ENCODE measurements at places on chromosomes 13 and 19.

DNA sequence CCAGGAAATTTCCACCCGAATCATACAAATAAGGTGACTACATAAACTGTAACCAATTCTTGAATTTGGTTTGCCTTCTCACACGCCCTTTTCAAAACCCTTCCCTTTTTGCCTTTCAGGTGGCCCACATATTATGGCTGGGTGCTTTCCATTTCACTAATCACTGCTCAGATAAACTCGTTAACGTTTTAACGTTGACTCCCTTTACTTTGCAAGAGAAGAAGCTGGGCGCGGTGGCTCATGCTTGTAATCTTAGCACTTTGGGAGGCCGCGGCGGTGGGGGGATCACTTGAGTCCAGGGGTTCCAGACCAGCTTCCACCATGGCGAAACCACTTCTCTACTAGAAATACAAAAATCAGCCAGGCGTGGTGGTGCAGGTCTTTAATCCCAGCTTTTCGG, 19.8 kb upstream of the ZNF91 start:
- no peak for DNase-seq

DNA sequence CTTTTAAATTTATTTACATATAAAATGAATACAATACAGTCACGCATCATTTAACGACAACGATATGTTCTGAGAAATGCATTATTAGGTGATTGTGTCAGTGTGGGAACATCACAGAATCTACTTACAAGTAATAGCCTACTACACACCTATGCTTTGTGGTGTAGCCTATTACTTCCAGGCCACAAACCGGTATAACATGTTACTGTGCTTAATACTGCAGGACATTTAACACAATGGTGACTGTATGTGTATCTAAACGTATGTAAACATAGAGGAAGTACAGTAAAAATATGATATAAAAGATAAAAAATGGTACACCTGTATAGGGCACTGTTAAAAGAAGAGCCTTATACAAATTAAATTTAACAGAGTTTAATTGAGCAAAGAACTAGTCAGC, 62.4 kb upstream of the KLHL1 start:
- no peak for DNase-seq

DNA sequence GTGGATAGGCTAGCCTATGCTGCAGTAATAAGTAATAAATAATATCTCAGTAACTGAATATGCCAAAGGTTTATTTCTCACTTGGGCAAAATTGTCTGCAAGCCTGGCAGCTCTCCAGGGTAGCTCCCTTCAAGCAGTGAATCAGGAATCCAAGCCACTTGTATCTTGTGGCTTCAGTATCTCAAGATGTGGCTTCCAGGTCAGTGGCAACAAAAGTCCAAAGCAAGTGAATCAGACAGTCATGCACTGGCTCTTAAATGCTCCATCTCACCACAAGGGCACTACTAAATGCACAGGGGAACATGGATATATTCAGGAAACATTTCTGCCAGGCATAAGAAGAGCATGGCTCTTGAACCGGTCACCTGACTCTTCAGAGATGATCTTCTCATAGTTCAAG, 126.3 kb downstream of the KCTD12 start:
- DNase-seq: no peak

DNA sequence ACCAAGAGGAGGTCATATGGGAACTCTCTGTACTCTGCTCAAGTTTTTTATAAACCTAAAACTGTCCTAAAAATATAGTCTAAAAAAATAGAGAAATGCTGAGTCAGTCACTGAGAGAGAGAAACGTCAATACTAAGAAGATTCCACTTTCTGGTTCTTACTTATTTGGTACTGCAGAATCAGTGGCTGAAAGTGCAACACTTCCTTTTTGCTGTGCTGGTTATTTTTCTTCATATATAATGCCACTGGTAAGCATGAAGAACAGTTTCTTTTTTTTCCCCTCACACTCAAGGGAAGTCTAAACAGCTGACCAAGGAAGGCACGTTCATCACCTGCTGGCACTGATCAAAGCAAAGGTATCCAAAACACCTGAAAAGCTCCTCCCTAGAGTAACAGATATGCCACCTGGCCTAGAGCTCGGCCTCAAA, 44.3 kb upstream of the N4BP2L1 start:
- DNase-seq: no peak

- no peak for DNase-seq
These were observed 2.7 kb downstream of the SYDE1 start for GRCh38 chr19:15109768-15110417.

GRCh38 chr19:48351341-48351752, 12.4 kb downstream of the TMEM143 start:
- no peak for DNase-seq

DNA sequence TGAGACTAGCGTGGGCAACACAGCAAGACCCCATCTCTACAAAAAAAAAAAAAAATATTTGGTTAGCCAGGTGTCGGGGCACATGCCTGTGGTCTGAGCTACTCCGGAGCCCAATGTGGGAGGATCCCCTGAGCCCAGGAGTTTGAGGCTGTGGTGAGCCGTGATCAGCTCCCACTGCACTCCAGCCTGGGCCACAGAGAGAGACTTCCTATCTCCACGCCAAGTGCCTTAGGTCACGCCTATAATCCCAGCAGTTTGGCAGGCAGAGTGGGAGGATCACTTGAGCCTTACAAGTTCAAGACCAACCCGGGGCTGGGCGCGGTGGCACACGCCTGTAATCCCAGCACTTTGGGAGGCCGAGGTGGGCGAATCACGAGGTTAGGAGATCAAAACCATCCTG, 8.7 kb upstream of the ADAT3 start:
- DNase-seq: no peak

- no peak for DNase-seq
These were observed 98.0 kb upstream of the SLC10A2 start for GRCh38 chr13:103164251-103164650.

- DNase-seq: no peak
These were observed at the start of gene ZNF667 for GRCh38 chr19:56476651-56477428. Gene ZNF667 (minus strand): TSS chr19:56477345. CDS start chr19:56462370, 14,975 bp downstream.

DNA sequence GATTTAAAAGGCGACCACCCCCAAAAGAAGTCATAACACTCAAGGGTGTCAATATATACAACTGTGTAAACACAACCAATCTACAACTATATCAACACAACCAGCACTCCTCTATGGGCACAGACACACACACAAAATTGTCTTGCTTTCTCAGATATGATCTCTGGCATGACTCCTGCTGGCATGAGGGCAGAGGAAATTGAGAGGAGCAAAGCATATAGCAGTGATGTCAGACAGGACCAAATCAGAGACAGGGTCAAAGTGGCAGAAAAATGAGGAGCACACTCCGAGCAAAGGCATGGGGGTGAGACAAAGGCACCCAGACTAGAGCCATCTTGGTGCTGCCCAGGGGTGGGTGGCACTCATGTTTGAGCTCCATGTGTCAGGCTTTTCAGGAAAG, 9.6 kb downstream of the IRGQ start:
- DNase-seq: no peak

DNA sequence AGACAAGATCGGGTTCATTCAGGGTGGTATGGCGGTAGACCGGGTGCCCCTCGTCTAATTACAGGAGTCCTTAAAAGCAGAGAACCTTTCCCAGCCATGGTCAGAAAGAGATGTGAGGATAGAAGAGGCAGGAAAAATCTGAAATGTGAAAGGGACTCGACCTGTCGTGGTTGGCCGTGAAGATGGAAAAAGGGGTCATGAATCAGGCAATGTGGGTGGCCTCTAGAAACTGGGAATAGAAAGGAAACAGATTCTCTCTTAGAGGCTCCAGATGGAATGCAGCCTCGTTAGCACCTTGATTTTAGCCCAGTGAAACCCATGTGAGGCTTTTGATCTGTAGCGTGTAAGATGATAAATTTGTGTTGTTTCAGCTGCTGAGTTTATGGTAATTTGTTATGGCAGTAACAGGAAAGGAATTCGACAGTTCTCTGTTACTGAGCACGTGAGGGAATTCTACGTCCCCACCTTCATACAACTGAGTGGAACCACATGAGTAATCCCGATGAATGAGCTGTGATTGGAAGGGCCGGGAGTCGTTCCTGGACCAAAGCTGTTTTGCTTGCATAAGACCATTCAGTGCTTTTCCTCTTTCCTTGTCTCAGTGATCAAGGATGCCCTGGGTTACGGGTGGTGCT, 11.0 kb upstream of the CA11 start:
- peak; percentile 68 for DNase-seq

DNA sequence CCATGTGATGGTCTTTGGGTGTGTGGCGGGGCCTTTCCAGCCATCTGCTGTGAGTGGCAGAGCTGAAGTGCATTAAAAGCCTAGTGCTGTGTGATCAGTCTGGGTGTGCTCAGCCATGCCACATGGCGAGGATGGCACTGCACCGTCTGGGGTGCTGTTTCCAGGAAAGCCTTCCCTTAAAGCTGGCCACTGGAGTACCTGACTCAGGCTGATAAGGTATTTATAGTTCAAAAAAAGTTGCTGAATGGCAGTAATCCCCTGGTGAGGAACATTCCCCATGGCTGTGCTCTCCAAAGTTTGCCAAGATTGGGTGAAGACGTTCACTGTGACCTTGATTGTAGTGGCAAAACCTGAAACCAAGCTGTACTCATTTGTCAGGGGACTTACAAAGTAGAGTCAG, 6.0 kb downstream of the GPI start:
- DNase-seq: no peak

GRCh38 chr19:14371301-14371821, 9.9 kb upstream of the ADGRE5 start:
- no peak for DNase-seq

- peak; percentile 9 for DNase-seq
These were observed 603.9 kb downstream of the DCT start for GRCh38 chr13:93875547-93875946.

- no peak for DNase-seq
These were observed 460.0 kb downstream of the RFC3 start for GRCh38 chr13:34277936-34278335.

GRCh38 chr19:14081797-14082674, 3.5 kb downstream of the C19orf67 start:
- no peak for DNase-seq

DNA sequence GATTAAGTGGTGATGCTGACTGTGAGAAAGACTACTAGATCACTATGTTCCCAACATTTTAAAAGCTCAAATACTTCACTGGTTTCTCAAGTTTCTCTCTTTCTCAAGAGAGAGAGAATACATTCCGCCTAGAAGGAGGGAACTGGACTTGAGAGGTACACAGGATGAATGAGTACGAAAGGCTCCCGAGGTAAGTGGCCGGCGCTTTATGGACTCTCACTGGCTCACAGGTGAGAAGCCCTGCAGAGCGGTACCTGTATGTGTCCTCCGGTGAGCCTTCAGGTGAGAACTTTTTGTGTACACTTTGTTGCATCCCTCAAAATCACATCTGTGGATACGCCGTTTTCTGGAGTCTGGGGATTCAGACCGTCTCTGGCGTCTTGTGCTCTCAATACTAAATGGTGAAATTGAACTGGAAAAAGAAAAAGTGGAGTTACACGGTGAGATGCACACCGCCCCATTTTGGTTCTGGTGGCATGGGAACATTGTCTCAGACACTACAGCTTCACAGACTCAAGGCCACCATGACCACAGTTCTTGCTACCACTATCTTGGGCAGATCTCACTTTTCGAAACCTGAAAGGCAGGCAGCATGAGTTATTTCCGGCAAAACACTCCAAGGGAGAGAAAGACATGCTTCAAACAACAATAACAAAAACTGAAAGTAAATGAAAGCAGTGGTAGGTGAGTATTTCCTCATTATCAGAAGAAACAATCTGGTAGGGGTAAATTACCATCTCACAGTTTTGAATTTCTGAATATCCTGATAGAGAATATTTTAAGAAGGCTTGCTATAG, 418.9 kb downstream of the KLF12 start:
- DNase-seq: no peak
